ENCODE measurements at places on chromosomes 3 and 15. TPM values are rescaled to one million over a fixed set of nuclear protein-coding genes. Genes with fewer than 3 reads are reported as not detected.

DNA sequence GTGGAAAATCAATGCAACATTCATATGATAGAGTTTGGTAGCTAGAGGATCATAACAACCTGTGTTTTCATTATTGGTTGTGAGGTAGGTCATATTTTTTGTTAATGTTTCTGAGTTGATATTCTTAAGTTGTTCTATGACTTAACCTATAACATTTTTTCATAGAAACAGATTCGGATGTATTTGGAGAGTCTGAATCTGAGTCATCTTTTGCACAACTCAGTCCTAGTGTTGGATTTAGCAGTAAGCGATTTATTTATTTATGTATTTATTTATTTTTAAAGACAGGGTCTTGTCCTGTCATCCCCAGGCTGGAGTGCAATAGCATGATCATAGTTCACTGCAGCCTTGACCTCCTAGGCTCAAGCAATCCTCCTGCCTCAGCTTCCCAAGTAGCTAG is 292.8 kb upstream of the ZNF717 start:
- DNase-seq, result no peak

GRCh38 chr15:35746121-35746520 is 200.2 kb upstream of the DPH6 start:
- no peak for DNase-seq

GRCh38 chr15:34185666-34186065 is 24.2 kb downstream of the KATNBL1 start:
- no peak for DNase-seq

DNA sequence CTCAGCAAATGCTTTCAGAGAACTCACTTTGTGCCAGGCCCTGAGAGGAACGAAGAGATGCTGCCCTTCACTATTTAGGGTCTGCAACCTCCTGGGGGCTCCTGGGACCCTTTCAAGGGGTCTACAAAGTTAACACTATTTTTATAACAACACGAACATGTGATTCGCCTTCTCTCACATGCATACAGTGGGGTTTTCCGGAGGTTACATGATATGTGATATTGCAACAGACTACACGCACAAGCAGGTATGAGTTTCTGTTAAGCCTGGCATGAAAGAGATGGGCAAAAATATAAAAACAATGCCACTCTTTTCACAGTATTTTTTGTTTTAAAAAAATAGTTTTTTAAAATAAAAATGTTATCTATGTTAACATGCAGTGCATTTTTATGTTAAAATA is 10.3 kb downstream of the STARD5 start:
- no peak for DNase-seq

GRCh38 chr3:67450153-67450552 is 204.3 kb downstream of the SUCLG2 start:
- no peak for DNase-seq

GRCh38 chr15:42604894-42605744 is 29.7 kb downstream of the STARD9 start:
- no peak for DNase-seq

DNA sequence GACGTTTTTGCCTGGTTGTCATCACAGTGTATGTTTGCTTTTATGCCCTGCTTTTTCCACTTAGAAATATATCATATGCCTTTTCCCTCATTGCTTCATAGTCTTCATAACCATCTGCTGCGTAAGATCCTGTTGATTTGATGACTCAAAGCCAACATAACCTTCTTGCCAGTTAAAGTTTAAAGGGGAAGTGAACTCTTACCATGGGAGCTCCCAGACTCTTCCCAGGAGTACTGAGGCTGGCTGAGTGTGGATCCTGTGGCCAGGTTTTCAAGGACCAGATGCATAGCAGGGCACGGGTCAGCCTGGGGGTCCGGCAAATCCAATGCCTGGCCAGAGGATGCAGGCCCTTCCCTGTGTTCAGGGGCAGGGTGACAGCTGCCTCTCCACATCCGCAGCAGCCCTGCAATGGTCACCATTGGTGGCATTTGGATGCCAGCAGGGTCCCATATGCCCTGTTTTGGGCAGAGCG is 42.0 kb upstream of the SACM1L start:
- peak; percentile 89 for DNase-seq

- no peak for DNase-seq
Measured at GRCh38 chr3:87268646-87269211, 7.7 kb downstream of the POU1F1 start.

- no peak for DNase-seq
Measured at GRCh38 chr15:47768735-47769134, 51.4 kb downstream of the SEMA6D start.

- no peak for DNase-seq
Measured at GRCh38 chr3:16604887-16605602, at the start of gene DAZL. Gene DAZL, minus strand, starts transcription at chr3:16605423. Its CDS starts 218 bp downstream, at chr3:16605205.

DNA sequence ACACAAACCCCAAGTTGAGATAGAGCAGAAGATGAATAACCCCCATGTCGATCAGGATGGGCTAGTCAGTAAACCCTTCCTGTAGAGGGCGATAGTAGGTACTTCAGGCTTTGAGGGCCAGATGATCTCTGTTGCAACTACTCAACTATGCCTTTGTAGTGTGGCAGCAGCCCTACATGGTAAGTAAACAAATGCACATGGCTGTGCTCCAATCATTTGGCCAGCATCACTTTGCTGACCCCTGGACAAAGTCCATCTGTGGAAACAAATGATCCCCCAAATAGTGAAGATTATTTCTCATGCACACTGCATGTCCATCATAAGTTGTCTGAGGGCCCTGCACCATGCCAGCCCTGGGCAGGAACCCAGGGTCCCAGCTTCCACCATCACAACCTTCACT is 402.2 kb upstream of the PROK2 start:
- DNase-seq, result no peak

DNA sequence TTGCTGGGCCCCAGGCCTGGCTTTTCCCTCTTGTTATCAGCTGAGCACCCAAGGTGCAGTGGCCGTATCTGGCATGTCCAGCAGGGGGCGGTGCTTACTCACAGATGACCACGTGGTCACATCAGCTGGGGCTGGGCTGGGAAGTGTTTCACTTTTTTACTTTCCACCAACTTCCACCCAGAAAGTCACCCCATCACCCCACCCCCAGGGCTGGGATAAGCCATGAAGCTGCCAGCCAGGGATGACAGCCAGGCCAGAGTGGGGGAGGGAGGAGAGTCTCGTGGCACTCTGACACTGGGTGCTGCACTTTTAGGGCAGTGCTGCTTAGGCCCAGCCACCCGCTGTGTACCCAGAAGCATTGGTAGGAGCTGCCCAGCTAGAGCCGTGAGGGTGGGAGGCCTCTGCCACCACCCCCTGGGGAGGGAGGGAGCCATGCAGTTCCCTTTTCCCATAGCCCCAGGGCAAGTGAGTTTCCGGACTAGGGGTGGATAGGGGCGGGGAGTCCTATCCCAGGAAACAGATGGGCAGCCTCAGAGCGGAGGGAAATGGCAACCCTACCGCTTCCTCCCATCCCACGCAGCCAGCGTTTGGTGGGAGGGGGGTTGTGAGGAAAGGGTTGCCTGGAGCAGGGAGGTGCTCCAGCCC is 6.1 kb downstream of the PPCDC start:
- DNase-seq, result peak; percentile 80

CD80 gene
- not detected for total RNA-seq

SLC6A1 gene
- total RNA-seq, result not detected

DNA sequence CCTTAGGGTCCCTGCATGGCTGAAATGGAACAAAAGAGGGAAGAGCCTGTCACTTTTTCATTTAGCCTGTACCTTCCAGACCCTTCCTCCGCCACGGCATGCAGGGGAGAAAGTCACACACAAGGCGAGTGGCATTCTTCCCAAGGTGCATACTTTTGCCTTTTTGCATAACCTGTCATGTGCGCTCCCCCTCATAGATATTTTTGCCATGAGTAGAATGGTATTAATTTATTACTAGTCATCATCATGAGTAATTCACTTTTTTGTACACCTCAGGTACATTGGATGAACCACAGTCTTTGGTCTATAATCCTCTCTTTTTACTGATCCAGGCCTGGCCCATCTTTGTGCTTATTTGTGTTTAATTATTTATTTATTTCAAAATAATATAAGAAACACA is 8.9 kb upstream of the BUB1B start:
- DNase-seq, result no peak

Measured in NCI-H460 (cell line).